ENCODE measurements at places on chromosomes 3 and 15.

- no peak for DNase-seq
- H3K27me3 ChIP-seq, result no peaks in the 10 kb centered on the region
- no peak overlapping the region for H3K27ac ChIP-seq
- H3K36me3 ChIP-seq, result no peaks in the 10 kb centered on the region
- no peak overlapping the region for H3K4me3 ChIP-seq
- H3K4me1 ChIP-seq, result no peaks in the 10 kb centered on the region
Measured at GRCh38 chr15:35194296-35194695, 109.2 kb upstream of the NANOGP8 start.

DNA sequence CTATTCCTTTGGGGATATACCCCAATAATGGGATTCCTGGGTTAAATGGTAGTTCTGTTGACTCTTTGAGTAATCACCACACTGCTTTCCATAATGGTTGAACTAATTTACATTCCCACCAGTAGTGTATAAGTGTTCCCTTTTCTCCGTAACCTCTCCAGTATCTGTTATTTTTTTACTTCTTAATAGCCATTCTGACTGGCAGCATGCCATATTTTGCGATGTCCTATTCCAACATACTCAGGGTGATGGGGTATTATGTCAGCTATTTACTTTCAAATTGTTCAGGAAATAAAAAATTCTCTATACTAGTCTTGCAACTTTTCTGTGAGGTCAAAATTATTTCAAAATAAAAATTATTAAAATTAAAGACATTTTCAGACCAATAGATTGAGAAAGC lies 9.1 kb upstream of the PARP14 start:
- H3K4me1 ChIP-seq, result peaks cover 19% of the 10 kb centered on the region
- no peaks in the 10 kb centered on the region for H3K27me3 ChIP-seq
- no peak overlapping the region for H3K27ac ChIP-seq
- no peak for DNase-seq
- no peak overlapping the region for H3K4me3 ChIP-seq

- H3K4me3 ChIP-seq, result no peak overlapping the region
- peaks cover 4% of the 10 kb centered on the region for H3K27me3 ChIP-seq
- H3K4me1 ChIP-seq, result peaks cover 3% of the 10 kb centered on the region
- H3K27ac ChIP-seq, result no peak overlapping the region
Measured at GRCh38 chr15:73802431-73803041, 49.4 kb upstream of the INSYN1 start.

DNA sequence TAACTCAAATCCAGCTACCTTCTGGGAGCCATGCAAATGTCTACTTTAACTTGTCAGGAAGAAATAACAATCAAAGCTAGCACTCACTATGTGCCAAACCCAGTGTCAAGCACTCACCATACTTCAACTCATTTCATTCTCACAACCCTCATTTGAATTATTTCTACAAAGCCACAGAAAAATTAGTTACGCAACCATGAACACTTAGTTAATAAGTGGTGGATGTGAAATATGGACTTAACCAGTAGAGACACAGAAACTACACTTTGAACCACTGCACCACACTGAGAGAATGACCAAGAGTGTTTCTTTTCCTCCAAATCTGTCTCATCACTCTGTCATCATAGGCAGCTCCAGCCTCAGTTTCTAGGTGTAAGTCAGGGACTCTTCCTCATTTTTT lies 91.0 kb upstream of the MBNL1 start:
- peaks cover 13% of the 10 kb centered on the region for H3K4me1 ChIP-seq
- H3K4me3 ChIP-seq, result no peak overlapping the region
- DNase-seq, result no peak
- H3K27me3 ChIP-seq, result peaks cover 2% of the 10 kb centered on the region
- H3K36me3 ChIP-seq, result peaks cover 2% of the 10 kb centered on the region
- no peak overlapping the region for H3K27ac ChIP-seq

DNA sequence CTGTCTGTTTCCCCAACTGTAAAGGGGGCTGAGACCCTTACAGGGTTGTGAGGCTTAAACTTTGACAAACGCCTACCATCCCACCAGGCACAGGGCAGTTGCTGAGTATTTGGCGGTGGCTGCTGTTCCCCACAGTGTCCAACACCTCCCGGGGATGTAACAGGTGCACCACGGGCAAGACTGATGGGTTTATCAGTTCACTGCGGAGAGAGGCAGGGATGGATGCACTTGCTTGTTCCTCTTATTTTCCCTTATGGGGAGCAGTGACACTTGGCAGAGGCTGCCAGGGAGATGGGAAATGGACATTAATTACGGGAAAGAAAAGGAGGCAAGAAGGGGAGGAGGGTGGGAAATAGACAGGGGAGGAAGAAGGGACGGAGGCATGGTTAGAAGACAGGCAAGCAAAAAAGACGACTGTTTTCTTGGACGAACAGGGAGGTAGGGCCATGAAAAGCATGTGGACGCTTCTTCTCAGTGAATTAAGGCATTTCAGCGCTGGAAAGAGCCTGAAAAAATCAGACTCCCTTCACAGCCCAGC lies 16.6 kb upstream of the ADIPOQ start:
- H3K4me3 ChIP-seq, result peak overlapping the region; percentile 75
- peaks cover 28% of the 10 kb centered on the region for H3K27me3 ChIP-seq
- peaks cover 27% of the 10 kb centered on the region for H3K4me1 ChIP-seq

DNA sequence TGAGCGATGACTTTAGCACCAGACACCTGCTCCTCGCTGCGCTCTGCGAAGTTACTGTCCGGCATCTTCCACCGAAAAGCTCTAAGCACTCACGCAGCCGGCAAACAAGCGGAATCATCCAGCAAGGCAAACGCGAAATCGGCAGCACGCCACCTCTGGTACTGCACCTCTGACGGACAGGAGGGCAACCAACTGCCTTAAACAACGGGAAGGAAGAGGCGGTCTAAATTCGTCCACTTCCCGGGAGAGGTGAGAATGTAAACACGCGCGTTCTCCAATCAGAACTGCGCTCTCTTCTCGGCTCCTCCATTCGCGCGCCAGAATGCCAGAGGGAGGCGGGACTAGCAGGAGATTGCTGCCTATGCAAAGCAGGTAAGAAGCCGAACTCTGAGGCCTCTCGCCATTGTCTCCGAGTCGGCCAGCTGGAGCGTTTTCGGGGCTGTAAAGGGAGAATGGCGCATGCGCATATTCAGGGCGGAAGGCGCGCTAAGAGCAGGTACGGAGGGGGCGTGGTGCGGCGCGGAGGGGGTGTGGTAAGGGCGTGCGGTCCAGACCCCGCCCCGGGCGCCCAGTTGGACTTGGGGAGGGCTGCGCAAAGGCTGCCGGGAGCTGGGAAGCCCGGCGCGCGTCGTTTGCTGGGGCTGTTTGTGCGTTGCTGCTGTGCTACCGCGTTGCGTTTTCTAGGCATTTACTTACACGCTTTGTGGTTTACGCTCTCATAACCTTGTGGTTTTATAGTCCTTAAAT lies at the start of the genes BTD and HACL1:
BTD (plus strand) TSS at position 347 of the 747 bp plus-strand sequence. CDS start 33,695 bp downstream, outside the sequence.
HACL1 (minus strand) TSS at position 171 of the 747 bp plus-strand sequence; CDS start at position 65, 106 bp downstream.
- peak within 1 kb of the TSS; percentile 99 for H3K27ac ChIP-seq
- H3K27me3 ChIP-seq, result no peaks in the 10 kb centered on the region
- peaks cover 48% of the 10 kb centered on the region for H3K36me3 ChIP-seq
- H3K4me1 ChIP-seq, result peaks cover 41% of the 10 kb centered on the region
- DNase-seq, result peak; percentile 98
- peak within 1 kb of the TSS; percentile 100 for H3K4me3 ChIP-seq

GRCh38 chr15:93040288-93041158 lies 48.5 kb downstream of the RGMA start:
- H3K4me3 ChIP-seq, result no peak overlapping the region
- no peak for DNase-seq
- H3K27ac ChIP-seq, result no peak overlapping the region
- no peaks in the 10 kb centered on the region for H3K36me3 ChIP-seq
- peaks cover 2% of the 10 kb centered on the region for H3K27me3 ChIP-seq

GRCh38 chr3:102577082-102577789 lies 142.4 kb downstream of the ZPLD1 start:
- no peak overlapping the region for H3K27ac ChIP-seq
- no peaks in the 10 kb centered on the region for H3K4me1 ChIP-seq
- H3K27me3 ChIP-seq, result no peaks in the 10 kb centered on the region
- H3K4me3 ChIP-seq, result no peak overlapping the region

DNA sequence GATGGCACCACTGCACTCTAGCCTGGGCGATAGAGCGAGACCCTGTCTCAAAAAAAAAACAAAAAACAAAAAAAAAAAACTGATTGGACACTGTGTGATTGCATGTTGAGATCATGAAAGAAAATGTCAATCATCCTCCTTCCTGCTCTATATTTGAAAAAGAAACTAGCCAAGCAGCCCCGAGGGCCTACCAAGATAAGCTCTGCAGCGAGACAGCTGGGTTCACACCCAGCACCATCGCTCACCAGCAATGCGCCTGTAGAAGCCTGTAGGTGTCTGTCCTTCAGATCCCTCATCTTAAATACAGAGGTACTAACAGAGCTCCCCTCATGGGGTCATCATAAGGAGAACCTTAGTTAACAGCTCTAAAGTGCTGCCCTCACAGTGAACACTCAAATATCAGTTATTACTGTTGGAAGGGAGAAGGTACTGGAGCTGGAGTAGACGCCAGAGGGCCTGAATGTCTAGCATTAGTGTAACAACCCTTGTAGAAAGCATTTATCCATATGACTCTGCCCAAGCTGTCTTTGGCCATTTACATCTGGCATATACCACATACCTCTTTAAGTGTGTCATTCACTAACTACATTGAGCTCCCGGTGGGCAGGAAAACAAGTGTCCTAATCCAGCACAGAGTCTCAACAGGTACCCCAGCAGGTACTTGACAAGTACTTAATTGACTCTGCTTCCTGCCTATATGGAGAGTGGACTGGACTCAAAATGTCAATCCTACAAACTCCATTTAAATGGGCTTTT lies 22.9 kb downstream of the MYLK start:
- H3K27me3 ChIP-seq, result peaks cover 5% of the 10 kb centered on the region
- DNase-seq, result no peak
- no peak overlapping the region for H3K4me3 ChIP-seq
- no peak overlapping the region for H3K27ac ChIP-seq
- no peaks in the 10 kb centered on the region for H3K36me3 ChIP-seq
- H3K4me1 ChIP-seq, result no peaks in the 10 kb centered on the region

DNA sequence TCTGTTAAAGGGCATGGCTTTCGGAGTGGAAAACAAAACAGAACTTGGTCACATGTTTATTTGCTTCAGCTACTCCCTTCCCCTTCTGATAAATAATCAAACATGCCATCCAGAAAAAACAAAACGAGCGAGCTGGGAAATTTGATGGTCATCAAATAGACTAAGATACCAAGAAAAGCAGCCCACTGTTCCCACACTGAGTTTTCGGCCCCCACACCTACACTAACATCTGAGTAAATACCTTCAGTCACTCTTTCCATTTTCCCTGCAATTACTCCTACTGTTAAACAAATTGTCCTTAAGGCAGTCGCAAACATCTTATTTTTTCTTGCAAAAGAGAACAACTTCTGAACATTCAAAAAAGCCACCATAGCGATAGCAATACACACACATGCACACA lies 454.6 kb downstream of the FOXP1 start:
- peaks cover 57% of the 10 kb centered on the region for H3K4me1 ChIP-seq
- H3K27ac ChIP-seq, result peak overlapping the region; percentile 93
- peak overlapping the region; percentile 89 for H3K4me3 ChIP-seq
- H3K36me3 ChIP-seq, result peaks cover 14% of the 10 kb centered on the region
- H3K27me3 ChIP-seq, result no peaks in the 10 kb centered on the region

DNA sequence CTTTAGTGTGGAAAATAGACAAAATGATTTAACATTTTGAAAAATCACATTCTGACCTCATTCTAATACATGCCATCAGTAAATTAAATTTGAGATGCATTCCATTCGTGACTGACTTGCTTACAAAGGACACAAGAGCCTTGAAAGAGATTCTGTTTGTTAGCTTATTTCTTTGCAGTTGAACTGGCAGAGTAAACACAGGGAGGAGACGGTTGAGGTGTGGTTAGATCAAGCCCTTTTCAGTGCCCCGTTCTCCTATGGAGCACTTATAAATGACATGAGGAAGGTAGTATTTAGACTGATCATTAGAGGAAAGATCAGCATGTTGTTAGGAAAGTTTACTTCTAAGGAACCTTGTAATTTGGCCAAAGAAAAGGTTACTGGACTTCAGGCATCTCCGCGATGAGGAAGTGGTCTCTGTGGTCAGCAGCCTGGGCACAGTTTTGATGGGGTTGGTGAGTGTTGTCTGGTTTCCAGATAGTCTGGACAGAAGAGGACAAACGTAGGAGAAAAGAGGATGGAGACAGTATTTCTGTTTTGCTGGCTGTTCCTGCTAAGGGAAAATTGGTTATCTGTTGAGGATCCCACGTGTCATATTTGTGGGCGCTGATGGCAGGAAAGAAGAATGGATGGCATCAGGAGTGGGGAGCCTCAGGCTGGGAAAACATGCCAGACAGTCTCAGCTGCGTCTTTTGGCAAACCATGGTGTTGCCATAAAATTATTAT lies 328.9 kb upstream of the TBL1XR1 start:
- H3K4me3 ChIP-seq, result no peak overlapping the region
- H3K27me3 ChIP-seq, result no peaks in the 10 kb centered on the region
- H3K27ac ChIP-seq, result no peak overlapping the region
- H3K4me1 ChIP-seq, result peaks cover 7% of the 10 kb centered on the region
- DNase-seq, result no peak
- H3K36me3 ChIP-seq, result peaks cover 4% of the 10 kb centered on the region

GRCh38 chr3:66442254-66443117 lies 58.3 kb downstream of the LRIG1 start:
- no peak overlapping the region for H3K4me3 ChIP-seq
- no peak overlapping the region for H3K27ac ChIP-seq
- no peaks in the 10 kb centered on the region for H3K27me3 ChIP-seq
- peaks cover 20% of the 10 kb centered on the region for H3K36me3 ChIP-seq

DNA sequence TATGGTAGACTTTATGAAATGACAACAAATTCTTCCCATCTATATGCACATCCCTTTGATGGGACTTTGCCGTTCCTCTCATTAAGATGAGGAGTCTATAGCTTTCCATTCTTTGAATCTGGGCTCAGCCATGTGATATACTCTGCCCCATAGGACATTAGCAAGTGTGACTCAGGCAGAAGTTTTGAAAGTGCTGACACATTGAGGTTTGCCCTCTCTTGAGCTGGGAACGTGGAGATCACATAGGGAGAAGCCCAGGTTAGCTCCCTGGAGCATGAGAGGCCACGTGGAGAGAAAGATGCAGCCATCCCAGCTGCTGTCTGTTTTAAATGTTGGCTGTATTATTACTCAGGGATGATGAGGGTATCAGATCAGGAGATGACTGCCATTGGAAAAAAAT lies 67.7 kb upstream of the OXTR start:
- H3K36me3 ChIP-seq, result no peaks in the 10 kb centered on the region
- H3K4me3 ChIP-seq, result no peak overlapping the region
- no peak for DNase-seq
- no peaks in the 10 kb centered on the region for H3K27me3 ChIP-seq

- H3K27ac ChIP-seq, result no peak overlapping the region
- H3K27me3 ChIP-seq, result no peaks in the 10 kb centered on the region
- no peak overlapping the region for H3K4me3 ChIP-seq
- peaks cover 47% of the 10 kb centered on the region for H3K36me3 ChIP-seq
Measured at GRCh38 chr3:39090922-39091321, 16.5 kb downstream of the GORASP1 start.

- no peak overlapping the region for H3K4me3 ChIP-seq
- no peak overlapping the region for H3K27ac ChIP-seq
- H3K27me3 ChIP-seq, result no peaks in the 10 kb centered on the region
- no peak for DNase-seq
Measured at GRCh38 chr3:101811875-101812274, 32.9 kb downstream of the NXPE3 start.

- no peak for DNase-seq
- H3K4me1 ChIP-seq, result peaks cover 14% of the 10 kb centered on the region
- no peak overlapping the region for H3K4me3 ChIP-seq
- H3K36me3 ChIP-seq, result peaks cover 2% of the 10 kb centered on the region
Measured at GRCh38 chr3:31999907-32000439, 18.4 kb downstream of the ZNF860 start.

Measured in activated CD4-positive, alpha-beta memory T cell treated with anti-CD3 and anti-CD28 coated beads, Interleukin-2, amount 10 ng/mL, durations not matched to agents 7 days and 5 days (primary cell).